Activated naive CD4-positive, alpha-beta T cell treated with anti-CD3 and anti-CD28 coated beads for 36 hours (primary cell): ENCODE measurements at places on chromosomes 16 and 17. TPM values are rescaled to one million over a fixed set of nuclear protein-coding genes. Genes with fewer than 3 reads are reported as not detected.

DNA sequence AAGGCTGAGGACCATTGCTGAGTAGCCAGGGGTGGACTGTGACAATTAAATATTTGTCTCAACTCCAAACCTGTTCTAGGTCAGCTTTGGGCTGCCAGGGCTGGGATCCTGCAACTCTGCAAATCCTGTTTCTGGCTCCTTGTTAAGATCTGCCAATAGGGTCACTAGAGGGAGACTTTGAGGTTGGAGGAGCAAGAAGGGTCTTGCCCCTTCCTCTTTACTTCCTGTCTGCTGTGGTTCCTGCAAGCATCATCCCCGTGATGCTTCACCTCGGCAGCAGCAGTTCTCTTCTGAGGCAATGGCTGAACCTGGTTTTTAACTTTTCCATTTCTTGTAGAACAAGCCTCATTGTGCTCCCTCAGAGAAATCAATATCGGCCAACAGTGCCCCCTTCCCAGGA, 124.6 kb downstream of the IRX5 start:
- H3K36me3 ChIP-seq, result no peaks in the 10 kb centered on the region
- H3K27me3 ChIP-seq, result peaks cover 42% of the 10 kb centered on the region
- H3K4me3 ChIP-seq, result no peak overlapping the region
- DNase-seq, result no peak
- no peak overlapping the region for H3K27ac ChIP-seq
- H3K4me1 ChIP-seq, result peaks cover 5% of the 10 kb centered on the region

GRCh38 chr17:55411463-55411855, 10.2 kb downstream of the MMD start:
- no peaks in the 10 kb centered on the region for H3K27me3 ChIP-seq
- H3K27ac ChIP-seq, result no peak overlapping the region
- H3K36me3 ChIP-seq, result peaks cover 37% of the 10 kb centered on the region

GRCh38 chr16:19785512-19786130, 67.5 kb downstream of the IQCK start:
- H3K4me1 ChIP-seq, result no peaks in the 10 kb centered on the region
- H3K27ac ChIP-seq, result no peak overlapping the region
- no peak overlapping the region for H3K4me3 ChIP-seq
- DNase-seq, result no peak

GRCh38 chr17:56172517-56172982, 19.3 kb downstream of the ANKFN1 start:
- peaks cover 3% of the 10 kb centered on the region for H3K4me1 ChIP-seq
- peaks cover 3% of the 10 kb centered on the region for H3K27me3 ChIP-seq
- no peaks in the 10 kb centered on the region for H3K36me3 ChIP-seq
- DNase-seq, result no peak
- H3K27ac ChIP-seq, result no peak overlapping the region

- no peaks in the 10 kb centered on the region for H3K4me1 ChIP-seq
- H3K36me3 ChIP-seq, result no peaks in the 10 kb centered on the region
- no peak for DNase-seq
- H3K27ac ChIP-seq, result no peak overlapping the region
Measured at GRCh38 chr16:85229869-85230462, 117.7 kb upstream of the CIBAR2 start.

DNA sequence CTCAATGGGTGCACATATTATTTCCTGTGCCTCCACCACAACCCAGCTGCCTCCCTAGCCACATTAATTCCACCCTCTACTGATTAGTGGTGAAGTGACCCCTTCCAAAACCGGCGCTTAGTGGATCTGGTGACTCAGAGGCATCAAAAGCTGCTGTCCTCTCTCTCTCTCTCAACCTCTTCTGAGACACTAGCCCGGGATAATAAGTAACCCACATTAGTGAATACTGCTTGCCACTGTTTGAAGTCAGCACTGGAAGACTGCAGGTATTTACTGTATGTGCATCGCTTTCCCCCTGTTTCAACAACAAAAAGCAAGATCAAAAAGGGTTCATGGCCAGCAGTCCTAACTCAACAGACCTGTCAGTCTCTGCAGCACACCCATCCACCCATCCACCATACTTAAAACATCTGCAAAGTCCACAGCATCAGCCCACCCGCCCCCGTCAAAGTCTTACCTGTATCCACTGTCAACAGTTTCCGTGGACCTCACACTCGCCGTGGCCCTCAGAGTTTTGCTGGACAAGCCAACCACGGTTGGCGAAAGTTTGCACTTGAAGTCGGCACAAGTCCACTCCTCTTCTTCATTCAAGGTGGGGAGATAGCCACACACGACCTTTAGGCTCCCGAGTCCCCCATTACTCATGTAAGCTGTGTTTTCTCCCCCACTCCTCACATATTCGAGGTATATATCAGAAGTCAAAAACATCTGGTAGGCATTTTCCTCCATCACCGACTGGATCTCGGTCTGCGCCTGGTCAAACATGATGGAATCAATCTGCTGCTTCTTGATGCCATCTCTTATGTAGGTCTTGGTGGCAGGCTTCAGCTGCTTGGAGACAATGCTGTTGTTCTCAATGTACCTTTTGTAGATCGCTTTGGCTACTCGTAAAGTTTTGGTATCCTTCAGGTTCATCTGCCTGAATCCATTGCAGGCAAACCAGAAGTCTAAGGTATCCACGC, 3.8 kb downstream of the AXIN2 start:
- H3K27ac ChIP-seq, result no peak overlapping the region
- H3K4me1 ChIP-seq, result peaks cover 32% of the 10 kb centered on the region
- DNase-seq, result peak; percentile 30
- peaks cover 2% of the 10 kb centered on the region for H3K27me3 ChIP-seq
- peaks cover 3% of the 10 kb centered on the region for H3K36me3 ChIP-seq

GRCh38 chr17:66379544-66379943, 77.1 kb downstream of the PRKCA start:
- peaks cover 64% of the 10 kb centered on the region for H3K4me1 ChIP-seq
- peaks cover 2% of the 10 kb centered on the region for H3K36me3 ChIP-seq
- no peak overlapping the region for H3K4me3 ChIP-seq
- H3K27me3 ChIP-seq, result no peaks in the 10 kb centered on the region
- H3K27ac ChIP-seq, result no peak overlapping the region
- no peak for DNase-seq

GRCh38 chr16:64648282-64648681, 473.6 kb downstream of the CDH11 start:
- H3K27me3 ChIP-seq, result no peaks in the 10 kb centered on the region
- no peak overlapping the region for H3K4me3 ChIP-seq
- no peaks in the 10 kb centered on the region for H3K4me1 ChIP-seq
- H3K27ac ChIP-seq, result no peak overlapping the region

DNA sequence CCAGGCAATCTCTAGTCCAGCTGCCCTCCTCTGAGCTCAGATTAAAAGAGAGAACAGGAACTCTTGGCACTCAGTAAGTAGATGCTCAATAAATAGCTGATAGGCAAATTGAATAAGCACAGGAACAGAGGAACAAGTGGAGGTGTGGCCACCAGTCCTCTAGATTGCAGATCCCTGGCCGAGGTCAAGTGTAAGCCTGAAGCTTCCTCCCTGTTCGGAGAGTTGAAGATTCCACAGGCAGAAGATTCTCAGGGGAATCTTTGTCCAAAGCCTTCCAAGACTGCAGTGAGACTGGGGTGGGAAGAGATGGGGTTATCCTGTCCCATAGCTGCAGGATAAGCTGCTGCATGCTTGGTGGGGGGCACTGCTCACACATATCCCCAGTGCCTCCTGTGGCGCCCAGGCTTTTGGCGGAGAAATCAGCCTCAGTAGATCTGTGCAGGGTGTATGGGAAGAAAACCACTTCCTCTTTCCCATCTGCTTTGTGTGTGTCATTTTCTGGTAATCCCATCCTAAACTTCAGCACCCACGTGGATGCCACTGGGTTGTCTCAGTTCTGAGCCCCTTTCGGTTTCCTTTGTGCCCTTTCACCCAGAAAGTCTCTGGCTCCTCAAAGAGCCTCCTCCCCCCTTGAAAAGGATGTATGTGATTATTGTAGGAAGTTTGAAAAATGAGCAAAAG, 12.1 kb downstream of the CD300A start:
- peaks cover 32% of the 10 kb centered on the region for H3K4me1 ChIP-seq
- no peak overlapping the region for H3K4me3 ChIP-seq
- H3K36me3 ChIP-seq, result peaks cover 8% of the 10 kb centered on the region

DNA sequence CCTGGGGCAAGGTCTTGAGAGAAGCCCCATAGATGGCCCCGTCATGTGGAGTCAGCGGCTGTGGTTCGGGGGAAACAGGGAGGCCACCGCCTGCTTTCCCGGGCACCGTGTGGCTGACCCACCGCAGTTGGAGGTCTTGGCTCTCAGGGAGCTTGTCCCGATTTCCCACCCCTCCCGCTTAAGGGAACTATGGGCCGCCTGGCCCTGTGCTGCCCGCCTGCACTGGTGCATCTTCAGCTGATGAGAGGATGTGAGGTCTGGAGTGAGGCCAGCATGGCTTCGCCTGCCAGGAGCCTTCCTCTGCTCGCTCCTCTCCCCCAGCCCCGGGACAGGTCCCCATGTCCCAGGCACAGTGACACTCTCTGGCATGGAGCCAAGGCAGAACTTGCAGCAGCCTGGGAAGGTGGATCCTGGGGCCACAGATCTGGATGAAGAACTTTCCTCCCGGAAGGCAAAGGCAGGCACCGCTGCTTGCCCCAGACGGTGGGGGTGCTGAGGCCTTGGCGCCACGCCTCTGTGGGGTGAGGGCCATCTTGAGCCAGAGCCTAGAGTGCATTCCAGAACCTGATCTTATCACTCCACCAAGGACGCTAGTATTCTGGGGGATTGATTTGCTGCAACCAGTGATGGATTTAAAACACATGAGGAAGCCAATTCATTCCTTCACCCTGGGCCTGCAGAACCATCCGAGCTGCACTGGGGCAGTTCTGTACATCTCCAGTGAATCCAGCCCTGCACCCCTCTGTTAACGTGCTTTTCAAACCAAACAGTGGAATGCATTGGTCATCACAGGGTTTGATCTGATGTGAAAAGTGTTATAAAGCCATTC, 178.6 kb upstream of the TNRC6C start:
- H3K4me3 ChIP-seq, result no peak overlapping the region
- H3K4me1 ChIP-seq, result peaks cover 17% of the 10 kb centered on the region
- no peaks in the 10 kb centered on the region for H3K36me3 ChIP-seq
- H3K27ac ChIP-seq, result no peak overlapping the region
- no peaks in the 10 kb centered on the region for H3K27me3 ChIP-seq

DNA sequence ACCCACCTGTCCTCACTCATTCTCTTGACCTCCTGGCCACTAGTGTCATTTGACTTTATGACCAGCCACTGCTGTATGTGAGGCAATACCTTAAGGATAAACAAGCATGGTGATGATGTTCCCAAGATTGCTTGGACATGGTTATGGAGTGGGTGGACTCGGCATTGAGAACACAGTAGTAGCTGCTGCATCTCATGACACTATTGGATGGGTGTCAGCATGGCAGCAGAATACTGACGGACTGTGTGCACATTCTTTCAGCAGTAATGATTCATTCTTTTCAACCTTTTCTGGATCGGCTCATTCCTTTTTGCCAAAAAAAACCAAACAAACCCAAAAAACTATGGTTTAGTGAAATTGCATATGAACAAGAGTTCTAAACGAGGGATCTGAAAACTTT, 13.5 kb downstream of the SPECC1 start:
- DNase-seq, result no peak
- no peak overlapping the region for H3K27ac ChIP-seq
- H3K36me3 ChIP-seq, result no peaks in the 10 kb centered on the region
- no peak overlapping the region for H3K4me3 ChIP-seq
- H3K27me3 ChIP-seq, result peaks cover 12% of the 10 kb centered on the region

GRCh38 chr17:2400474-2400866, 390 bp downstream of the MNT start:
- H3K27ac ChIP-seq, result peak overlapping the region; percentile 94
- peak; percentile 70 for DNase-seq
- no peaks in the 10 kb centered on the region for H3K27me3 ChIP-seq
- peaks cover 46% of the 10 kb centered on the region for H3K4me1 ChIP-seq
- peak overlapping the region; percentile 98 for H3K4me3 ChIP-seq

- DNase-seq, result no peak
- H3K27ac ChIP-seq, result no peak overlapping the region
- H3K36me3 ChIP-seq, result no peaks in the 10 kb centered on the region
- H3K4me3 ChIP-seq, result no peak overlapping the region
- no peaks in the 10 kb centered on the region for H3K4me1 ChIP-seq
Measured at GRCh38 chr16:59543641-59544040, 809.5 kb upstream of the GOT2 start.

PROCA1 gene
- 2.1 TPM for total RNA-seq

RAP1GAP2 gene
- total RNA-seq, result 0.86 TPM

KRTAP2-2 gene
- total RNA-seq, result not detected

MARVELD3 gene
- total RNA-seq, result not detected

DHRS7C gene
- total RNA-seq, result not detected

SLC5A10 gene
- not detected for total RNA-seq

NECAB2 gene
- total RNA-seq, result not detected
